ENCODE measurements at places on chromosomes 1 and 21. TPM values are rescaled to one million over a fixed set of nuclear protein-coding genes. Genes with fewer than 3 reads are reported as not detected.

Gene PGBD5
- total RNA-seq: 7.5 TPM

Gene IL19
- total RNA-seq: not detected

Gene PDZK1
- 76.0 TPM for total RNA-seq

Gene TFF2
- total RNA-seq: 0.25 TPM

Gene ATAD3B
- total RNA-seq: 16.0 TPM

Gene APCS
- total RNA-seq: 1,727 TPM

Gene REN
- total RNA-seq: 0.20 TPM

Gene HMCN1
- 8.6 TPM for total RNA-seq

Gene HTR6
- total RNA-seq: not detected

Gene TLR5
- total RNA-seq: 1.1 TPM

Gene CAPN8
- total RNA-seq: 0.33 TPM

Gene CD5L
- total RNA-seq: 11.9 TPM

Gene KRTAP21-2
- total RNA-seq: not detected

Gene CD247
- total RNA-seq: 0.65 TPM

Gene FALEC
- 0.35 TPM for total RNA-seq

Gene RXFP4
- total RNA-seq: not detected

Gene SLC5A9
- 20.6 TPM for total RNA-seq

Gene RAB42
- total RNA-seq: 0.75 TPM

Gene HES4
- 3.9 TPM for total RNA-seq

Gene MIXL1
- total RNA-seq: not detected

Gene SLC30A1
- total RNA-seq: 48.6 TPM

Gene ZNF684
- total RNA-seq: 4.8 TPM

Gene MACO1
- total RNA-seq: 34.0 TPM

Gene VWA1
- total RNA-seq: 91.0 TPM

Gene ANGPTL7
- not detected for total RNA-seq

Gene PCAT6
- total RNA-seq: 0.65 TPM

Gene UTS2
- total RNA-seq: not detected

Gene MX2
- 0.75 TPM for total RNA-seq

Gene GCSAML
- total RNA-seq: not detected

Gene ANKRD34A
- total RNA-seq: 0.65 TPM

Gene FCRL1
- total RNA-seq: not detected

Gene PRAMEF26
- total RNA-seq: not detected

Gene ARF1
- 172 TPM for total RNA-seq

Gene LRRC53
- not detected for total RNA-seq

Gene ADCY10
- total RNA-seq: 5.5 TPM

Gene PADI1
- total RNA-seq: not detected

Gene CD53
- 9.3 TPM for total RNA-seq

Gene NGF
- total RNA-seq: 0.55 TPM

Gene CTBS
- 27.2 TPM for total RNA-seq

Measured in left lobe of liver (tissue), 2 donors.